ENCODE measurements at places on chromosomes 7 and 10. TPM values are rescaled to one million over a fixed set of nuclear protein-coding genes. Genes with fewer than 3 reads are reported as not detected.

SEMA3C gene
- 0.33 TPM for total RNA-seq

ASZ1 gene
- total RNA-seq, result not detected

MCM10 gene
- 5.6 TPM for total RNA-seq

NPFFR1 gene
- total RNA-seq, result not detected

GBX1 gene
- under 0.01 TPM for total RNA-seq

SPRN gene
- not detected for total RNA-seq
